NCI-H1092 (cell line): ENCODE measurements at places on chromosomes 7 and 10.

GRCh38 chr10:44206127-44206818 lies 178.6 kb downstream of the CXCL12 start:
- DNase-seq = no peak

DNA sequence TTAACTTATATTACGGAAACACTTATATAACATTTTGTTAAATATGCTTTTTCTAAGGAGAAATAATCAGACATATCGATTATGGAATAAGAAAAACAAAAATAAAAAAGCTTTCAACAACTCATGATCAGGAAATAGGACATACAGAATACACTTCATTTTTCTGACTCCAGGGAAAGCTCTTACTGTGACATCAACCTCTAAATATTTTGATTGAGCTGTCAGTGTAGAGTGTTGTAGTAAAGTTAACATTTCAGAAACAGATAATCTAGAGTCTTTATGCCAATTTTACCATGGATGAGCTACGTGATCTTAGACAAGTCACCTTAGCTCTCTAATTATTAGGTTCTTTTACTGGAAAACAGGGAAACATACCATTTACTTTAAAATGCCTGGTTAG lies 218.9 kb upstream of the SORCS1 start:
- no peak for DNase-seq

DNA sequence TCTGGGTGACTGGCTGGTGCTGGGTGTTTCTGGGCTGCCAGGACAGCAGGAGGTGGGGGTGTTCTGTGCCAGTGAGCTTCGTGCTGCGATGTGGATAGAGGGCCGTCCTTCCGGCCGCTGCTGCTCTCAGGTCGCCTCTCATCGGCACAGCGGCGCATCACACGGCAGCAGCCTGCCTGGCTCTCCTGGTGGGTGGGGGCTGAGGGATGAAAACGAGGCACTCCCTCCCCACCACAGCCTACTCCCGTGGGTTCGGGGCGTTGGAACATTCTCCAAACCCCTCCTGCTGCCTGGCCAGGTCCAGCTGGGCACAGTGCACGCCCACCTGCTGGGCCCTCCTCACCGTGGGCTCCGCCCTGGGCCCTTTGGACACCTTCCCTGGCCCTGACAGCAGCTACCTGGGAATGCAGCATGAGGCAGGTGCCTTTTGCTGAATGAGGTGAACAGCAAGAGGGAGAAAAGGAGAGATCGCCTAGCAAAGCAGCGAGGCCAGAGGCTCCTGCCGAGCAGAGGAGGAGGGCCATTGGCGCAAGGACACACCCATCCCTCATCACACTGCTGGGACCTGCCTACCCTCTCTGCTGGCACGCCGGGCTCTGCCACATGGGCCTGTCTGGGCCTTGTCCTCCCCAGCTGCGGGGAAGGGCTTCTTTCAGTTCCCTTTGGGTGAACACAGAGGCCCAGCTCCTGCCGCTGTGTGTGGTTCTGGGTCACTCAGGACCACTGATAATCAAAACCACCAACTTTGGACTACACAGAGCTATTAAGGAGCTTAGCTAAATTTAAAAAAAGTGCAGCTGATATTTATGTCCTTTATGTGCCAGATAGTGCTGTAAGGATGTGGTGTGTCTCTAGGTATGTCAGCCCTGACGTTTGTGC lies 33.4 kb downstream of the INPP5A start:
- no peak for DNase-seq

DNA sequence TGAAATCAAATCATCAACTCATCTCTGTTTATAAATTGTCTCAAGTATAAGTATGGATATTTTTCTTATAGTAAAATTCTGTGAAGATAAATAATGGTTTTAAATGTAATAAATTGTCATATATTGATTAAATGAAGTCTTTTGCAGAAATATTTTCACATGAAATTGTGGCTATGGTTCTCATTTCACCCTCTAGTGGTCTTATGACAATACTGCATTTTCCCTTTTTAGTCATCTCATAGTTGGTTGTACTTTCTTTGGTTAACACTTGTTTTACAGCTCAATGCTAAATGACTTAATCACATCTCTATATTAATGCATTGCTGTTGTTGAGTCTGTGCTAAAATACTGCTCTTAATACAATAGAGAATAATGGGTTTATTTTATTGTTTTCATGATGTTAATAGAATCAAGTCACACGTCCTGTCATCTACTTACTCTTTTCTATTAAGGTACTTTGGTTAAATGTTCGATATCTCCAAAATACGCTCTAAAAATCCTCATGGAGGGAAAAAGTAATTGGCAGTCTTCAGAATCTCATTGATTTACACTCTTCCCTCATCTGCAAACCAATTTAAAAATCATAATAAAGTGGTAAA lies 38.0 kb upstream of the CACNA2D1 start:
- DNase-seq = no peak

- no peak for DNase-seq
These were observed 6.9 kb downstream of the ARMC3 start for GRCh38 chr10:22934726-22935125.

GRCh38 chr10:110827410-110827809 lies 44.3 kb upstream of the PDCD4 start:
- no peak for DNase-seq

DNA sequence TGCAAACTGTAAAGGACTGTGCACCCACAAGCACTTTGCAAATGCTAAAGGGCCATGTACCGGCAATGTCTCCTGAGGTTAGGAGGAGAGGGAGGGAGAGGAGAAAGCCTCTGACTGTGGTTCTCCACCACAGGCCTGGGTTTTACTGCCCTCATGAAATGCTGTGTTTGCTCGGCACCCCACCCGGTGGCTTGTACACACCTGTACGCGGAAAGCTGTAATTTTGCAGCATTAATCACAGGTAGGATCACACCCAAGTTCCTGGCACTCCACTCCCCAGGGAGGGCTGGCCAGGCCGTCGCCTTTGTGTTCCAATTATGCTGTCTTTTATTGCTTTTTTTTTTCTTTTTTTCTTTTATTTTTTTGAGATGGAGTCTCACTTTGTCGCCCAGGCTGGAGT lies 78.5 kb upstream of the MYL10 start:
- DNase-seq = no peak

GRCh38 chr10:69047111-69047832 lies 40.6 kb upstream of the SRGN start:
- DNase-seq = no peak

DNA sequence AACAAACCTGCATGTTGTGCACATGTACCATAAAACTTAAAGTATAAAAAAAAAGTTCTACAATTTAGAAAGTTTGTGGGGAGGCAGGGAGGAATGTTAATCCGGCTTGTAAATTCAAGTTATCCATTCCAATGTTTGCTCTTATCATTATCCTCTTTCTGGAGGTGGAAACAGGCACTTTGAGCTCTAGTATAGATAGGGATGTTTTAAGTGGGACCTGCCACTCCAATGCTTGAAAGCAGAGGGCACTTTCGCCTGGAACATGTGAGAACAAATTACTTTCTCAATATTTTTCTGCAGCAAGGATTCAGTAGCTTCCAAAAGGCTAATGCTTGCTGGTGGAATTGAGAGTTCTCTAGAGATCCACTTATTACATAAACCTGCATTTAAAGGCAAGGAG lies 45.6 kb downstream of the FEZF1 start:
- DNase-seq = no peak

DNA sequence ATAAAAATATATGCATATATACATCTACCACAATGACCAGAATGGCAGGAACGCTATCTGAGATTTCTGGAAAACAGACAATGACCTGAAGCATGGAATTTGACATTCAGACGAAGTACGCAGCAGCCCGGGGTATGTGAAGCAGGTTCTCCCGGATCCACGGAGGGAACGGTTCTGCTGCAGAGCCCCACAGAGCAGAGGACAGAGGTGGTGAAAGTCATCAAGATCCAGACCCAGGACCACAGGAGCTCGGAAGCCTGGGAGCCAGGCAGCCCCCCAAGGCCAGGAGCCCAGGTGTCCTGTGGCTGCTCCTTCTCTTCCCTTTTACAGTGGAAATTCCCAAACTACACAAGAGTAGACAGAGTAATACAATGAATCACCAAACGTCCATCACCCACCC lies 42.1 kb upstream of the DNAAF5 start:
- no peak for DNase-seq

DNA sequence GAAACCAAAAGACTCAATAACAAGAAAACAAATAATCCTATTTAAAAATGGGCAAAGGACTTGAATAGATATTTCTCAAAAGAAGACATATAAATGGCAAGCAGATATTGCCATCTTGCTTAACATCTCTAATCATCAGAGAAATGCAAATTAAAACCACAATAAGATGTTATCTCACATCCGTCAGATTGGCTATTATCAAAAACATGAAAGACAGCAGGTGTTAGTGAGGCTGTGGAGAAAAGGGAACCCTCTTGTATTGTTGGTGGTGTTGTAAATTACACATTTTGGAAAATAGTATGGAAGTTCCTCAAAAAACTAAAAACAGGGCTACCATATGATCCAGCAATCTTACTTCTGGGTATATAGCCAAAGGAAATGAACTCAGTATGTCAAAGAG lies 25.7 kb downstream of the OPALIN start:
- DNase-seq = no peak

- DNase-seq = no peak
These were observed at the start of gene MDFIC for GRCh38 chr7:114922026-114922651. MDFIC (plus strand) TSS chr7:114922094; CDS start chr7:114923034, 940 bp downstream.

- no peak for DNase-seq
These were observed 20.5 kb upstream of the ASB15 start for GRCh38 chr7:123581162-123581459.

DNA sequence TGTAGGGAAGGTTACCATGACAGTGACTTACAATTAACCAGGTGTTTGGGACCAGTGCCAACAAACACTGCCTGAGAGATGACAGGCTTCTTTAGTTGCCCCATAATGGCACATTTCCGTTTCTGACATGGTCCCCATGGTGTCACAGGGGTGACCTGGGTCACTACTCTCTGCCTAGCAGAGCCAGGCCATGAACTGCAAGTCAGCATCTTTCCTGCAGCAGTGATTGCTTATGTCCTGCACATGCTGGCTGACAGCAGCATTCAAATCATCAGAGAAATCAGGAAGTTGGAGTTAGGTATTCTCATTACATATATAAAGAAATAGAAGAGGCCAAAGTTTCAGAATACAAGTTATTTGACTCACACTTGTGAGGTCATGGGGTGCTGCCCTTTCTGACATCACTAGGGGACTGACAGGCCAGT lies 47.1 kb upstream of the ZNRF2 start:
- no peak for DNase-seq

DNA sequence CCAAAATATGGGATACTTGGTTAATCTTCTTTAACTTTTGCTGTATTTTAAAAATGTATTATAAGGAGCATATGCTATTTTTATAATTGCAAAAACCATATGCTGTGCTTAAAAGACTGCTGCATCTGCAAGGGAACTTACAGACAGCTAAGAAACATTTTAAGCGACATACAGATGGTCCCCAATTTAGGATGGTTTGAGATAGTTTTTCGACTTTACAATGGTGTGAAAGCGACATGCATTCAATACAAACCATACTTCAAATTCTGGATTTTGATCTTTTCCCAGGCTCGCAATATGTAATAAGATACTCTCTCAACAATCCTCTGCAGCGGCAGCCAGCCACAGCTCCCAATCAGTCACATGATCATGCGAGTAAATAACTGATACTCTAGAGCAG lies 73.2 kb downstream of the SHTN1 start:
- DNase-seq = no peak

GRCh38 chr10:14302035-14302434 lies 28.7 kb downstream of the FRMD4A start:
- DNase-seq = no peak

DNA sequence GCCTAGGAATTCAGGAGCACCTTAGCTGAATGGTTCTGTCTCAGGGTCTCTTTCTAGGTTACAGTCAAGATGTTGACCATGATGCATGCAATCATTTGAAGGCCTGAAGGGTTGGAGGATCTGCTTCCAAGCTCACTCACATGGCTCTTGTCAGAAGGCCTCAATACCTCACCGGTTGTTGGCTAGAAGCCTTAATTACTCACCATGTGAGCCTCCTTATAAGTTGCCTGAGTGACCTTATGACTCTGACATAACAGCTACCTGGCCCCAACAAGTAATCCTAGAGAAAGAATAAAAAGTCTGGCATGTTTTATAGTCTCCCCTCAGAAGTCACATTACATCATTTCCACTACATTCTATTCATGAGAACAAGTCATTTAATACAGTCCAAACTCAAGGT lies 3.4 kb upstream of the C1GALT1 start:
- no peak for DNase-seq

DNA sequence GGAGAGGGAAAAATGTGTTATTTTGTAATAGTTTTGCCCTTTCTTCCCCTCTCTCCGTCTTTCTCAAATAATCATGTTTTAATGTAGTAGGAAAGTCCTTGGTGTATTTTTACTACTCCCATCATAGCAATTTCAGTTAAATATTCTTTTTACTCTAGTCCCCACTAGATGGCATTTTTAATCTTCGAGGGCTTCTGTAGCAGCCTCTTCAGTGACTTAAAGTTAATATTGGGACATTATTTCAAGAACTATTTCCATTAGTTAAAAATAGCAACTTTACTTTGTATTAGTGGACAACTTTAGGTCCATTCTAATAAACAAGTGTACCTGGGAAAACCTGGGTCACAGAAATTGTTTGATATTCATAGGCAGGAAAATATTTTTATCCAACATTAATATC lies 23.0 kb downstream of the EDRF1 start:
- no peak for DNase-seq

GRCh38 chr10:30493609-30494530 lies 59.9 kb downstream of the MAP3K8 start:
- DNase-seq = no peak

DNA sequence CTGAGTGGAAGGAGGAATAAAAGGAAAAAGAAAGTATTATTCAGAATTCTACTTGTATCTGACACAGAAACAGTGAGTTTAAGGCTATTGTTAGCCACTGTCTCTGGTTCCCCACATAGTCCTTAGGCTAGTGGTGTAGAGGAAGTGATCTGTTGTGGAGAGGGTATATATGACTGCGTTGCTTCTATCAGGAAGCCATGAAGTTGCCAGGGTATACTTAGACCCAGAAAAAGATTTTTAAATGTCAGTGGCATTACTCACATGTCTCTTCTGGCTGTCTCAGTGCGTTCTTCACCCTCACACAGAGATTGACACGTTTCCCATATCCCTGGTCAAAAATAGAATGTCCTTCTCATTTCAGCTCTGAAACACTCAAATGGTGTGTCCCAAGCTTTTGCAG lies 72.7 kb downstream of the SEM1 start:
- no peak for DNase-seq

DNA sequence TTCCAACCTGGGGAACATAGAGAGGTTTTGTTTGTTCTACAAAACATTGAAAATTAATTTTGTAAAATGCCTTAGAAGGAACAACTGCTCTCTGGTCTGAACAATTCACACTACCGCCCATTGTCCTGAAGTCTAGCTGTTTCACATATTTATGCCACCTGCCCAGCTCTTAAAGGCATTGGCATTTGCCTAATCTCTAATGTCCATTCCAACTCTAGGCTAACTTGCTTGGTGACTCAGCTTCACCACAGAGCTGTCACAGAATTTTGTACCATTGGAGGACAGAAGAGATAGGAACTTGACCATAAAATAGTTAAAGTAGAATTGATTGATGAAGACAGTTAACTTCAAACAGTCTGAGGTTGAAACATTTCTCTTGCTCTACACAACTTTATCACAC lies 53.5 kb upstream of the PPP1R17 start:
- DNase-seq = no peak
